ENCODE measurements at places on chromosomes 6 and 20.

- DNase-seq: no peak
Observed at GRCh38 chr6:122207794-122208193, 191.7 kb upstream of the HSF2 start.

DNA sequence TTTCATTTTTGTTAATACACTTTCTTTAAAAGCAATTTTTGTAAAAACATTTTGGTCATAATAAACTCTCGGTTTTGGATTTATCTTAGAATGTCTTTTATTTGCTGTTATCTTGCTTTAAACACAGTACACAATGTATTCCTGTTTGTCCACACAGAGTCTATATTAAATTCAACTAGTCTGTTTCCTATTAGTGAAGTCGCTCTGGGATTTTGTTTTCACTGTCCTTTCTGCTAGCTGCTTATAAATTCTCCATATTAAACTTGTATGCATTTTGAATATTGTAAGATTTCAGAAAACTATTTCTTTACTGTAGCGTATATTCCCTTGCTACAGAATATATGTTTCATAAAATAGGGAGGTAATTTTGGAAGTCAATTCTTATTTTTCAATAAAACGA is 630.2 kb downstream of the HDGFL1 start:
- no peak for DNase-seq

- DNase-seq: no peak
Observed at GRCh38 chr6:90581146-90581545, 5.7 kb downstream of the MAP3K7 start.

- no peak for DNase-seq
Observed at GRCh38 chr6:136236466-136237293, 13.4 kb downstream of the MTFR2 start.
